ENCODE measurements at places on chromosomes 3 and 15.

DNA sequence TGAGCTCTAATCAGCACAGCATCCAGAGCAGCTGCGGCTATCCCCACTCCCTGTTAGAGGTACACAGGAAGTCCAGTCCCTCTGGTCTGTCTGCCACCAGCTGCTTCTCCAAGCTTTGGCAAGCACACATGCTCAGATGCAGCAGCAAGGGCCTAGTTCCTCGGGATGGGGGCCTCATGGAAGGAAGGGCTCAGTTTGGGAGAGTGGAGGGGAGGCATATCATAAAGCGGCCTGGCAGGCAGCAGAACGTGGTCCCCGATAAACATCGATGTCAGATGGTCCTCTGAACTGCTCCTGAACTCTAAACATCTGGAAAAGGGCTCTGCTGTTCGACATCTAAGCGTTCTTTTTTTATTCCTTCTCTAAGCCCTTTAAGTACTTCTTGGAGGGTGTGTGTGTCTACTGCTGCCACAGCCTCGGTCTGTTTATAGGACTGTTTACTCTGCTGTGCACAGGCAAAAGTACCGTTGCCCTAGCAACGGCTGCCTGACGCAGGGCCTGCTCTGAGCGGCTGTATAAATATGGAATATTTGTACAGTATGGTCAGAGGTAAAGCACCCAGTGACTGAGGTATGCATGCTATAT is 74.6 kb downstream of the PRICKLE2 start:
- DNase-seq = no peak

- no peak for DNase-seq
These were observed 26.1 kb downstream of the SKIL start for GRCh38 chr3:170383567-170383966.

- DNase-seq = no peak
These were observed 387.0 kb upstream of the CBLB start for GRCh38 chr3:106255870-106256248.

GRCh38 chr3:53085476-53085875 is 39.6 kb upstream of the SFMBT1 start:
- no peak for DNase-seq

- DNase-seq = no peak
These were observed 5.9 kb upstream of the NDUFAF1 start for GRCh38 chr15:41408234-41408641.

GRCh38 chr3:156388497-156389448 is 166.1 kb downstream of the SSR3 start:
- no peak for DNase-seq

- no peak for DNase-seq
These were observed 74.8 kb upstream of the POMGNT2 start for GRCh38 chr3:43180694-43181093.

GRCh38 chr3:79902151-79902550 is 134.4 kb upstream of the ROBO1 start:
- no peak for DNase-seq

GRCh38 chr3:185126201-185126600 is 26.7 kb downstream of the C3orf70 start:
- DNase-seq = no peak

- DNase-seq = no peak
These were observed 3.6 kb upstream of the AMOTL2 start for GRCh38 chr3:134377896-134378295.

GRCh38 chr3:194489736-194490612 is 3.2 kb upstream of the ATP13A3 start:
- no peak for DNase-seq

- no peak for DNase-seq
These were observed 229.2 kb downstream of the CDIN1 start for GRCh38 chr15:36808411-36809160.

DNA sequence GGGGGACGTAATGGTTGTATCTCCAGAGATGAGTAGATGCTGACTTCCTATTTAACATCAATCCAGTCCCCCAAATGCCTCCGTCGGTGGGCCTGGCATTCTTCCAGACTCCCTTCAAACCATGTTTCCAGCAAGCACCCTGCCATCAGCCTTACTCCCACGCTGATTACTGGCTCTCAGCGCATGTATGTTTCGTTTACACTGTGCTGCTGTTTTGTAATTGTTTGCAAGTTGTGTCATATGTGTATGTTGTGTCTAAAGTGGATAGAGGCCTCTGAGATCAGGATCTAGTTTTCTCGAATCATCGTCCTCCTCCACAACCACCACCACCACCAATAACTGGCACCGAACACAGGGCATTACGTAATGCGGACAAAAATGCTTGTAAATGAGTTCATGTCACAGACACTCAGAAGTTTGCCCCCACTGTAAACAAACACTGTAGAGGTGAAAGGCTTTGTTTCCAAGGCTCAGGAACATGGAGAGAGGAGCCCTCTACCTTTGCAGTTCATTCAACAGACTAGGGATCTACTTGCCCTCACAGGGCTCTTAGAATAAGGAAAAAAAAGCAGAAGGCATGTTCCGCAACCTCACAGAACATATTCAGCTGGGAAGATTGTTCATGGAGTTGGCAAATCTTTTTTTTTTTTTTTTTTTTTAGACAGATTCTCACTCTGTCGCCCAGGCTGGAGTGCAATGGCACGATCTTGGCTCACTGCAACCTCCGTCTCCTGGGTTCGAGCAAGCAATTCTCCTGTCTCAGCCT is 46.1 kb upstream of the SEMA4B start:
- DNase-seq = no peak

GRCh38 chr3:3683261-3683660 is 116.0 kb upstream of the LRRN1 start:
- DNase-seq = no peak

Measured in stimulated activated CD4-positive, alpha-beta T cell treated with anti-CD3 and anti-CD28 coated beads, Interleukin-2, amount 100 ng/mL, for 48 hours (primary cell).